CD4-positive, alpha-beta T cell treated with Interleukin-4 for 4 hours (primary cell): ENCODE measurements at places on chromosomes 11 and 22.

GRCh38 chr11:59598961-59599360 is 16.6 kb downstream of the OSBP start:
- no peak for DNase-seq

DNA sequence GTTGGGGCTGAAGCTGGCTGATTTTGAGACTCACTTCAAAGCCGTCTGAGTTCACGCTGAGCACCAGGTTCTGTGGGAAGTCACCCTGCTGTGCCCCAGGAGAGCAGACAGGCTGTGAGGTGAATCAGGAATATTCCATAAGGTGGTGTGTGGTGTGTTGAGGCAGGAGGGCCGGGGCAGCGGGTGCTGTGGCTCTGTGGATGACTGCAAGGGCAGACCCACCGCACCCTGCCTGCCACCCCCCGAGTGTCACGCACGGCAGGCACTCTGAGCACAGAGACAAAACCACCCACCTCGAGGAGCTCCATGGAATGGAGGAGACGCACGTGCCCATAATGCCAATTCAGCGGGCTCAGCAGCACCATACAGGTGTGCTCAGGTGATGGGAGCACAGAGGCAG is 147.8 kb downstream of the PKNOX2 start:
- no peak for DNase-seq

GRCh38 chr11:120306519-120307242 is 18.4 kb upstream of the TLCD5 start:
- no peak for DNase-seq

GRCh38 chr22:27507935-27508526 is 293.5 kb downstream of the MN1 start:
- DNase-seq, result no peak

GRCh38 chr11:96481204-96481603 is 91.4 kb downstream of the JRKL start:
- DNase-seq, result no peak
